GM23248 (cell line): ENCODE measurements at places on chromosomes 2 and 18.

DNA sequence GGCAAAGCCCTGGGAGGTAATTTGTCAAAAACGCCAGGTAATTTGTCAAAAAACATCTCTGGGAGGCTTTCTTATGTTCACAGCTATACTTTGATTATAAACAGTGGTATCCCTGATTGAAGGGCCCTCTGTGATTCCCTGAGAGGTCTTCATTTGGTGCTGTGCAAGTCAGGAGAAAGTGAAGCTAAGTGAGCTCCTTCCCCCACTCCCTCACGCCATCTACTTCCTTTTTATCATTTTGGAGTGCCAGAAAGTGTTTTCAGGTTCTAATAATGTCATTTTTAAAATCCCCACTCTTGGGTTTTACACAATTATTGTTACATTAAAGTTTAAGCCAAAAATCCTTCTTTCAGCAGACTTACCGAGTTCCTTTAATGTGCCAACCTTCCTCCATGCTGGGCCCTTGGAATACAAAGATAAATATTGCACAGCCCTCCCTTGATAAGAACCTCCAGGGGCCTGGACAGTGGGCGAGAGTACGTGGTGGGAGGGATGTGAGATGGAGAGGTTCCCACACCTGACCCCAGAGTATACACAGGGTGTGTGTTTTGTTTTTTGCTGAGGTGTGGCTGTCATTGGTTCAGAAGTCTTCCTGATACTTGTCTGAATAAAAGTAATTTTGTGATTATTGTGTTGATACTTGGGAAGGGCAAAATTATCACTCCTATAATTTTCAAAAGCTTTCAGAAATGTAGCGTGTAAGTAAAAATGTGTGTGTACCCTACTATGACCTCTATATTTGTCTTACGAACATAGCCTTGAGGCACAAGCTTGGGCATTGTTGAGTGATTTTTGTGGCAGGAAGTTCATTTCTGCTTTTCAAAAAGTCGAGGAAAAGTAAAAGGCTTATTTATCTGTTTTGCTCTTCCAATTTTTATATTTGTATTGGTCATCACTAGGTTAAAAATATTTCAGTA, 8.2 kb downstream of the MAPRE2 start:
- no peak for DNase-seq

DNA sequence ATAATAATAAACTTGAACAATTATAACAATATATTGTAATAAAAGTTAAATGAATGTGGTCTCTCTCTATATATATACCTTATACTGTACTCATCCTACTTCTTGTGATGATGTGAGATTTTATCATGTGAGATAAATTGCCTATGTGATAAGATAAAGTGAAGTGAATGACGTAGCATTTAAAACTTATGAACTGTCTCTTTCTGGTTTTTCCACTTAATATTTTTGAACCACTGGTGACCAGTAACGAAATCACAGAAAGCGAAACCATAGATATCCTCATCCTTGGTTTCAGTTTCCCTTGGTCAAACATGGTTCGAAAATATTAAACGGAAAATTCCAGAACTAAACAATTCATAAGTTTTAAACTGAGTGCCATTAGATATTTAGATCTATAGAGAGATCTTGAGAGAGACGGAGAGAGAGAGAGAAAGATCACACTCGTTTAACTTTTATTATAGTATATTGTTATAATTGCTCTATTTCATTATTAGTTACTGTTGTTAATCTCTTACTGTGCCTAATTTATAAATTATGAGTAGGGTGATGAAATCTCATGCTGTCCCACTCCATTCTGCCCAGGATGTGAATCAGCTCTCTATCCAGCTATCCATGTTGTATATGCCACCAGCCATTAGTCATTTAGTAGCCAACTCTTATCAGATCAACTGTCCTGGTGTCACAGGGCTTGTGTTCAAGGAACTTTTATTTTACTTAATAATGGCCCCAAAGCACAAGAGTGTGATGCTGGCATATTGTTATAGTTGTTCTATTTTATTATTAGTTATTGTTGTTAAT, 156.8 kb downstream of the THADA start:
- peak; percentile 62 for DNase-seq

DNA sequence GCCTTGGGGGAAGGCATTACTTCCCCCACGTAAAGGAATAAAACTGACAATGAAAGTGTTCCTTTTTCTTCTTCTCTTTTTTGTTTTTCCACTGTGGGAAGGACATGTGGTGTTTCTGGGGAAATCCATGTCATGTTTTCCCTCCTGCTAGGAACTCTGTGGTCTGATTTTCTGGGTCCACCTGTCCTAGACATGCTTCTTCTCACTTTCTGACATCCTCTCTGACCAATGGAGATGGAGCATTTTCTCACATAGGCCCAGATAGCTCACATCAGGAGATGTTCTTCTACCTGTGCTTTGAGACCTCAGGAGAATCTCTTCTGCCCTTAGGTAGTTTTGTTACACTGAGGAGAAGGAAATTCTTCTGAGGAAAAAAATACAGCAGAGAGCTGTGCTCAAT, 252.0 kb upstream of the SIX3 start:
- no peak for DNase-seq

- no peak for DNase-seq
Observed at GRCh38 chr18:3578621-3579020, 128.6 kb downstream of the TGIF1 start.

GRCh38 chr2:54946220-54946805, 103.9 kb downstream of the RTN4 start:
- peak; percentile 42 for DNase-seq

GRCh38 chr2:134421556-134422328, 167.9 kb downstream of the MGAT5 start:
- DNase-seq = peak; percentile 23
